ENCODE measurements at places on chromosomes 11 and 22.

GRCh38 chr11:70541699-70542098, 143.4 kb downstream of the CTTN start:
- DNase-seq: no peak

GRCh38 chr11:108788565-108789199, 123.8 kb downstream of the DDX10 start:
- DNase-seq: no peak

DNA sequence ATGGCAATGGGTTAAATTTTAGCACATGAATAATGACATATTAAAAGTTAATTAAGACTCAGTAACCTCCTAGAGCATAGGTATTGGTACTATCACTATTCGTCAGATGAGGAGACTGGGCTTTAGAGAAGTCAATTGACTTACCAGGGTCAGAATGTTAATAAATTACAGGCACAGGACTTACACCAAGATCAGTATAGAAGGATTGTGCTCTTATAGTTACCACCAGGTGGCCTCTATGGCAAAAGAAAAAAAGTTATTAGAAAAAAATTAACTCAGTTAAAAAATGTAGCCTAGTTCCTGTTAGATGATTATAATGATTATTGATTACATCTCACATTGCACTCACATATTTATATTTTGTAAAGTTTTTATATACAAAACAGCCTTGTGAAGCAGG, 1163.7 kb downstream of the FAM181B start:
- DNase-seq: no peak

- no peak for DNase-seq
Observed at GRCh38 chr11:33533386-33534052, 167.1 kb downstream of the C11orf91 start.

- DNase-seq: no peak
Observed at GRCh38 chr11:119347242-119347641, 737 bp upstream of the MFRP start.

GRCh38 chr11:44785856-44786607, 59.3 kb downstream of the TSPAN18 start:
- no peak for DNase-seq

GRCh38 chr11:18754308-18754707, 28.3 kb upstream of the IGSF22 start:
- no peak for DNase-seq

DNA sequence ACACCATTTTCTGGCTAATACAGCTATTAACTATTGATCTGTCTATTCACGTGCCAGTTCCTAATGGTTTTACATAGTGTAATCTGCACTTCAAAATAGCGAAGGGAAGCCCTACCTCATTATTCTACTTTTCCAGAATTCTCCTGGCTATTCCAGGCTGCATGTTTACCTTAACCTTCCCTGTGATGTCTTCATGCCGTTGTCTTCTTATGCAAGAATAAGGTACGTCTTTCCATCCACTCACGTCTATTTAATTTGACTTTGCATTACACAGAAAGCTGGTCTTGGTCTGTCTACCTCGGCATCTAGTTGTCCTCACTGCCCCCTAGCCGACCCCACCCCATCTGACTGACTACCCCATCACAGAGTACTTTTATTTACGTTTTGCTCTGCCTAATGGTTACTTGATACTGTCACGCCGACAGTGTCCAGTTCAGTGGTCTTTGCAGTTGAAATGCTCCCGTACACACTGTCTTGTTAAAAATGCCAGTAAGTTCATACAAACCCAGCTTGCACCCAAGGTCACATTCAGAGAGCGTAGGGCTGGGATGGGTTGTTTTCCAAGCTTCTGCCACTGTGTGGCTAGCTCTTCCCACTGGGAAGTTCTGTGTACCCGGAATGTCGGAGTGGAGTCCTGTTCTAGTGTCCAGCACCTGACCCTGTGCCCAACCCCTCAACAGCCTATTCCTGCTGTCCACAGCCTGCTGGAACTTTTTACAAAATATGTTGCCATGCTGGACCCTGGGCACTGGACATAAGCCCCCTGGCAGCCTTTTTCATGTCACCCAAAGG, 15.0 kb downstream of the NEAT1 start:
- DNase-seq: peak; percentile 6

GRCh38 chr11:61480994-61481335, 27.6 kb upstream of the LRRC10B start:
- no peak for DNase-seq

DNA sequence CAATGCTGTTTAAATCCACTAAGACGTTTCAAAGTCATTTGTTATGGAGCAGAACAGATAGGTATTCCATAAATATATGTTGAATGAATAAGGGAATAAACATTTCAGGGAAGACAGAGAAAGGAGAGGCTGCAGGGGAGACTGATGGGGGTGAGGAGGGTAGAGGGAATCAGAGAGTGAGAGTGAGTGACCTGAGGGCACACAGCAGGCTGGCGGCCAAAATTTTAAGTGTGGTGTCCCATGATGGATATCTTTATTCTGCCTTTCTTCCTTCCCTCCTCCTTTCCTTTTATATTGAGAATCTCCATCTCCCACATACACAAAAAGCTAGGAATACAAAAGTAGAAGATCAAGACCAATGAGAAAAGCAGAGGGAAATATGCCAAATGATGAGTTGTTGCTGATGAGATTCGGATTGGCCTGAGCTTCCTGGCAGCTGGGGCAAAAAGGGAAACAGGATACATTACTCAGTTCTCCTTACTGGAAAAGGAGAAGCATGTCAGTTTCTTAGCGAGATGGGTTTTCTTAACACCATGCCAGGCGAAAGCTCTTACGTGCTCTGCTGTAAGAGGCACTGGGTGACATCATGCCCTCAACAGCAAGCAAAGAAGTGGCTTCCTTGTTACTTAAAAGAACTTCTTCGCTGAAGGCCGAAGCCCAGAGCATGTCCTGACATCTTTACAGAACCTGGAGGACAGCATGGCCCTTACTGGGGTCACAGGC, 11.2 kb upstream of the CYTH4 start:
- peak; percentile 35 for DNase-seq

GRCh38 chr11:61611309-61611708, 30.4 kb upstream of the SYT7 start:
- DNase-seq: no peak

GRCh38 chr11:96154802-96155520, 188.0 kb downstream of the MAML2 start:
- DNase-seq: no peak

DNA sequence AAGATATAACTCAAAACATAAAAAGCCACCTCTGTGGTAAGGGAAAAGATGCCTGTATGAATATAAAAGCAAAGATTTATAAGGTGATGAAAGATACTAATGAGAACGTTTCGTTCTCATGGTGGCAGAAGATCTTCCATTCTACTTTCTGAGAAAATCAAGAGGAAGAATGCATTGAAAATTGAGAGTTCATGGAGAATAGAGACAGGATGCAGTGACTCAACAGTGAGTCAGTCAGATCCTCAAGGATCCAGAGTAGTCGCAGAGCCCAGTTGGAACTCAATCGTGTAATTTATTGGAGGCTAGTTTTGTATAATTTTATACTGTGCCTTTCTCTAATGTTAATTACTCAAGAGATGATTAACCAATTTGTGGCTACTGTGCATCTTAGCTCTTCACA, 73.3 kb downstream of the ENTHD1 start:
- no peak for DNase-seq
